ENCODE measurements at places on chromosomes 13 and 19.
A peak's percentile ranks its signal among the peaks of the same experiment; 100 is the strongest.

GRCh38 chr19:41955521-41955920, 3.6 kb downstream of the RABAC1 start:
- no peak overlapping the region for H3K27ac ChIP-seq
- peaks cover 32% of the 10 kb centered on the region for H3K4me1 ChIP-seq
- DNase-seq, result no peak
- H3K27me3 ChIP-seq, result no peaks in the 10 kb centered on the region
- no peaks in the 10 kb centered on the region for H3K36me3 ChIP-seq
- no peak overlapping the region for H3K4me3 ChIP-seq

GRCh38 chr19:29293292-29293691, 80.3 kb upstream of the UQCRFS1 start:
- peaks cover 69% of the 10 kb centered on the region for H3K27me3 ChIP-seq
- H3K4me1 ChIP-seq, result peaks cover 13% of the 10 kb centered on the region
- no peak for DNase-seq
- H3K4me3 ChIP-seq, result no peak overlapping the region
- H3K36me3 ChIP-seq, result no peaks in the 10 kb centered on the region

- H3K27ac ChIP-seq, result no peak overlapping the region
- no peaks in the 10 kb centered on the region for H3K27me3 ChIP-seq
- H3K4me1 ChIP-seq, result no peaks in the 10 kb centered on the region
- no peak for DNase-seq
Observed at GRCh38 chr13:92873029-92873428, 353.6 kb upstream of the GPC6 start.

GRCh38 chr19:16022681-16023080, 53.6 kb upstream of the TPM4 start:
- no peaks in the 10 kb centered on the region for H3K36me3 ChIP-seq
- H3K4me3 ChIP-seq, result no peak overlapping the region
- H3K4me1 ChIP-seq, result no peaks in the 10 kb centered on the region
- H3K27me3 ChIP-seq, result no peaks in the 10 kb centered on the region
- no peak for DNase-seq
- H3K27ac ChIP-seq, result no peak overlapping the region

- no peak for DNase-seq
- peaks cover 22% of the 10 kb centered on the region for H3K36me3 ChIP-seq
Observed at GRCh38 chr19:18319591-18320135, 3.2 kb downstream of the LSM4 start.

- peaks cover 32% of the 10 kb centered on the region for H3K4me1 ChIP-seq
- H3K27ac ChIP-seq, result no peak overlapping the region
- H3K4me3 ChIP-seq, result no peak overlapping the region
- peaks cover 7% of the 10 kb centered on the region for H3K36me3 ChIP-seq
- peaks cover 48% of the 10 kb centered on the region for H3K27me3 ChIP-seq
- DNase-seq, result no peak
Observed at GRCh38 chr13:57627663-57628062, 3.9 kb upstream of the PCDH17 start.

GRCh38 chr13:49288458-49288857, 40.7 kb downstream of the CDADC1 start:
- no peak for DNase-seq
- H3K27me3 ChIP-seq, result no peaks in the 10 kb centered on the region
- peak overlapping the region; percentile 59 for H3K27ac ChIP-seq
- H3K4me1 ChIP-seq, result peaks cover 8% of the 10 kb centered on the region
- H3K36me3 ChIP-seq, result no peaks in the 10 kb centered on the region

Measured in activated T-cell treated with anti-CD3 and anti-CD28 coated beads, Interleukin-2, amount 50 U/mL, for 72 hours (primary cell).